ENCODE measurements at places on chromosomes 3 and 15.

- DNase-seq = no peak
Observed at GRCh38 chr3:69867941-69868505, 128.8 kb downstream of the MITF start.

DNA sequence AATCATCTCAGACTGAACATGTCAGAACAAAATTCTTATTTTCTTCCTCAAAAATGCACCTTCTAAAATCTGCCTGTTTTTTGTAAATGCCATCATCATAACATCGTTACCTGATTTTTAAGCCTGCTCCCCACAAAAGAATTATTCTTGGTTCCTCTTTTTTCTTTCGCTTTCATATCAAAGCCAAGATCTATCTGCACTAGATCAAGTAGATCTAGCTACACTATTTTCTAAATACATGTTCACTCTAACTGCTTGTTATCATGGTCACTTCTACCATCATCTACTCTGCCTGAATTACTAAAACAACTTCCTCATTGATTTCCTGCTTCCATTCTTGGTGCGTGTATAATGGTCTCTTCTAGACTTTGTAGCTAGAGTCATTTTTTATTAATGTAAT lies 217.7 kb downstream of the ARPP21 start:
- no peak for DNase-seq

- DNase-seq = no peak
Observed at GRCh38 chr3:37041546-37042195, 48.4 kb downstream of the MLH1 start.

- no peak for DNase-seq
Observed at GRCh38 chr15:39741258-39741657, 41.4 kb downstream of the FSIP1 start.

GRCh38 chr3:188792793-188793192 lies 379.0 kb upstream of the TPRG1 start:
- peak; percentile 56 for DNase-seq

- no peak for DNase-seq
Observed at GRCh38 chr3:62453448-62453847, 80.1 kb upstream of the FEZF2 start.

- no peak for DNase-seq
Observed at GRCh38 chr15:64456634-64457108, 3.7 kb upstream of the ZNF609 start.

- DNase-seq = peak; percentile 80
Observed at GRCh38 chr15:45429941-45430792, 51.8 kb upstream of the GATM start.

GRCh38 chr3:59424268-59425010 lies 374.6 kb upstream of the CFAP20DC start:
- DNase-seq = no peak

- no peak for DNase-seq
Observed at GRCh38 chr3:42690766-42691680, 5.7 kb downstream of the KLHL40 start.

- DNase-seq = no peak
Observed at GRCh38 chr3:141499965-141500364, 13.1 kb downstream of the RASA2 start.

DNA sequence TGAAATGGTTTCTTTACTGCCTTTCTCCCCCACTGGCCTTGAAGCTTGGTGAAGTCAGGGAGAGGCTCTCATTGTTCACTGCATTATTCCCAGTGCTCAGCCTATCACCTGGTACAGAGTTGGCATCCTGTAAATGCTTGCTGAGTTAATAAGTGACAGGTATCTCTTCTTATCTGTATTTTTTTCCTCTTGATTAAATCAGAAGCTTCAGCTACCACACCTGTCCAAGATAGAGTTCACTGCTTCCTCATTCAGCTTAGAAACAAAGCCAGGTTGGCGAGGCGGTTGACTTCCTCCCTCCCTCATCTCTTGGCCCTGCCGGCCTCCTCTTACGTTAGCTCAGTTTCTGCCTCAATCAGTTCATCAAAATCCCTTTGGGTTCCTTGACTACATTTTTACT lies 142.8 kb downstream of the LIPC start:
- no peak for DNase-seq

DNA sequence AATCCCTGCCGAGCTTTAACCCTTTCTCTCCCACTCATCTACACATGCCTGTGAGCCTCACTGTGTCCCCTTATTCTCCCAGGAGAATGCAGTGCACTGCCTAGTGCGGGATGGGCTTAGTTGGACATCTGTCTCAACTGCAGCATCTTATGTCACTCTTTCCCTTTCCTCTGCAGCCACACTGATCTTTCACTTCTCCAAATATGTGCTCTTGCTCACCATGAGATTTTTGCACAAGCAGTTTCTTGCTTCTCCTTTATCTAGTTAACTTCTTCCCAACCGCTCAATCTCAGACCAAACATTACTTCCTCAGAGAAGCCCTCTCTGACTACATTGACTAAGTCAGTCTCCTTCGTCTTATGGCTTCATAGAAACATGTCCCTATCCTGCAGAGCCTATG lies 292.3 kb downstream of the KBTBD8 start:
- no peak for DNase-seq
